ENCODE measurements at places on chromosomes 1 and 21. TPM values are rescaled to one million over a fixed set of nuclear protein-coding genes. Genes with fewer than 3 reads are reported as not detected.

Gene PCAT6
- total RNA-seq, result 2.0 TPM

Gene RCAN1
- 31.3 TPM for total RNA-seq

DNA sequence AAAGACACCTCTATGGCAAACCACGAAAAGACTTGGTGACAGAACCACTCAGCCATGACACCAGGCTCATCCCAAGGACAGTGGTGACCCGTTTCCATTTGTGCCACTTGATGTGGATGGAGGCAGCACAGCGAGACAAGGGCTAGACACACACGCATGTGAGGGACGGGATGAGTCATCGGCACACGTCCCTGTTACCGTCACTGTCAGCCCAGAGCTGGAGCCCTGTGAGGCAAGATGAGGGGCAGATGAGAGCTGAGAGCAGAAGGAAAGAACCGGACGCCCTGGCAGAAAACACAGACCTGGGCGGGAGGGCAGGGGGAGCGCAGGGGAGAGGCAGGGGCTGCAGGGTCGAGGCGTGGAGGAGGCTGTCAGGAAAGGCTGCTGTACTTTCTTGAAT, 57.8 kb downstream of the SIK1 start:
- no peak for DNase-seq

- DNase-seq, result no peak
Measured at GRCh38 chr1:99500541-99500940, 145.4 kb upstream of the PALMD start.

DNA sequence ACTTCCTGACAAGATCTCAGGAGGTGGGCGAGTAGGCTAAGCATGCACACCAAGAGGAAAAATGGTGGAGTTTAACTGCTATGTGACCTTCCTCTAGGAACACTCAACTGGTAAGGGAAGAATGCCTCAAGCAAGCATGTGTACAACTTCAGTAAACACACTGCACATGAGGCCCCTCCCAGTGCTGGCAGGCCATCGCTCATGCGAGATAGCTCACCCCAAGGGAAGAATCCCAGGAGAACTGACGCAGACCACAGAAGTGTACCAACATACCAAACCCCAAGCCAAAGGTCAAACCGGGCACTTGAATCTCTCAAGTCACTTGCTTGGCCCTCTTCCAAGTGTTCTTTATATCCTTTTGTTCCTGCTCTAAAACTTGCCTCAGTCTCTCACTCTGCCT, 40.5 kb upstream of the GALNT2 start:
- no peak for DNase-seq

All from kidney (tissue), 22 donors.